ENCODE measurements at places on chromosomes 12 and 14.

GRCh38 chr12:19893514-19893913 is 454.2 kb downstream of the AEBP2 start:
- DNase-seq, result no peak

GRCh38 chr12:122356192-122356635 is 66.3 kb downstream of the CLIP1 start:
- DNase-seq, result no peak

- DNase-seq, result no peak
Measured at GRCh38 chr12:45256721-45257120, 40.8 kb downstream of the ANO6 start.

- no peak for DNase-seq
Measured at GRCh38 chr14:71720978-71721624, 211.1 kb upstream of the RGS6 start.

DNA sequence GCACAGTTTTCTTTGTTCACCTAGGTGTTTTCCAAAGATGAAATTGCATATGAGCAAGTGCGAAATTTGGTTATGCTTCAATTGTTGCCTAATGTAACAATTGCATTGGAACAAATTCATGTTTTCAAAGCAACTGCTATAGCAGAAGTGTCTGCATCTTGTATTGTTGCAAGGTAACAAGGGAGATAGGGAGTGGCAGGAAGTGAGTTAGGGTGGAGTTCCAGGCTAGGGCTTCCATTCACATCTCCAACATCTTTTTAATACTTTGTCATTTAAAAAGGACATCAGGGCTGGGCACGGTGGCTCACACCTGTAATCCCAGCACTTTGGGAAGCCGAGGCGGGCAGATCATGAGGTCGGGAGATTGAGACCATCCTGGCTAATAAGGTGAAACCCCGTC is 312.3 kb upstream of the E2F7 start:
- no peak for DNase-seq

DNA sequence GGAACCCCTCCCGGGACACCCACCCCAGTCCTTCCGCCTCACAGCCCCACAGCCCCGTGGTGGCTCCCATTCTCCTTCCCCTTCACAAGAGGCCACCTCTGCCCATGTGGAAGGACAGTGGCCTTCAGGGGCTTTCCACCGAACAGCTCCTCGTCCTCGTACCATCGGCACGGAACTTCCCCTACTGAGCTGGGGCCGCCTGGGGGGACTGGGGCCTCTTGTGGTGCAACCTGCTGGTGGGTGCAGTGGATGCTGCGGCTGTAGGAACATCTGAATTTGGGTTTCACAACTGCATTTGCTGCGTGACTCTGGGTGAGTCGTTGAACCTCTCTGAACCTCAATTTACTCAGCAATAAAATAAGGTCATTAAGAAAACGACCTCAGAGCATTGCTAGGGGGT is 50.9 kb downstream of the RFLNA start:
- no peak for DNase-seq

DNA sequence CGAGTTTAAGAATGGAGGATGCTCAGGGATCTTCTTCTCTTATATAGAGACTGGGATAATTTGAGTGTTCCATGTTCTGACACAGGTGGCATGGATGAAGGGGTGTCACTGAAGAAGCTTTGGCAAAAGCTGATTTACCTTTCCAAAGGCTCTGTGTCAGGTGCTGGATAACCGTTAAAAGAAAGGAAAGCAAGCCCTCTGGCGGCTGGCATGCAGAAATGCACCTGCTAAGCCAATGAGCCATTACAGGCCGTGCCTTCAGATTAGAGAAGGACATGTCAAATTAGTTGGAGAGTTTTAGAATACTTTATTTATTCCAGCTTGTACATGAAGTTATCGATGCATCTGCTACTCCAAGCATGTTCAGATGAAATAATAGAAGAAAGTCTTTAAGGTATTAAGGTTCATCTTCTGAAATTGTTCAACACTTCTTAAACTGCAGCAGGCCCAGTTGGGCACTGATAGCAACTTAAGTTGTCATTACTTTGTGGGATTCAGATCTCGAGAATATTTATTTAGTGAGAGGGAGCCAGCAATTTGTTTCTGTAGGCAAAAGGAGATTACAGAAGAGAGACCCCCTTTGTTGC is 678.2 kb downstream of the NRXN3 start:
- DNase-seq, result peak; percentile 15

- no peak for DNase-seq
Measured at GRCh38 chr14:106372870-106373652, 846.7 kb downstream of the TMEM121 start.

- no peak for DNase-seq
Measured at GRCh38 chr14:69318901-69319475, 59.0 kb downstream of the GALNT16 start.

DNA sequence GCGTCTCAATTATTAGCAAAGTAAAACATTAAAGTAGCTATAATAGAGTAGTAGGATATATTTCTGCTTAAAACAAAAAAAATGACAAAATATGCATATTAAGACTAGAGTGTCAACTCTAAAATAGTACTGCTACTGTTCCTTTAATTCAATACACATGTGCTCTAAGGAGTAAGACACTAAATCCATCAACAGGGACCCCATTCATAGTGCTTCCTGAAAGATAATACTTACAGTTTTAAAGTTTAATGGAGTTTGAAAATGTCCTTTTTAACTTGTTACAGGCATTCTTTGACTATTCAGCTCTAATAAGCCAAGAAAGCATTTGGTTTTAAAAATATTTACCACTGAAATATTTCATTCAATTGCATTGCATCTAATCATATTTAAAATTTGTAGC is 145.2 kb downstream of the ADAMTS20 start:
- no peak for DNase-seq

DNA sequence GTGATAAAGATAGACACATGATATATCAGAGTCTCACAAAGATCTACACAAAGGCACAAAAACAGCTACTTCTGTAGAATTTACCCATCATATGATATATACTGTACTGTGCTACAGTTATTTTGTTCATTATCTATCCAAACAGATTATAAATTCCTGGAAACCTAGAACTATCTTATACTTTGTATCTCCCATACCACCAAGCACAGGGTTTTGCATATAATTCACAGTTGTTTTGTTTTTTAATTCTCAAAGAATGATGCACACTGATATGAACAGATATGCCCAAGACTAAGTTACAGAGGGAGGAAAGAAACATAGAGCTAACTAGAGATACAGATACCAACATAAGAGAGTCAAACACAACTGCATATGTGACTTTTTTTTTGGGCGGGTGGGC is 3.4 kb downstream of the PRKAG1 start:
- DNase-seq, result no peak

GRCh38 chr14:72945356-72946027 is 19.2 kb downstream of the DCAF4 start:
- DNase-seq, result no peak

- DNase-seq, result no peak
Measured at GRCh38 chr14:94545131-94545841, 16.0 kb upstream of the SERPINA4 start.

- no peak for DNase-seq
Measured at GRCh38 chr12:132239796-132240668, 89.4 kb downstream of the GALNT9 start.

DNA sequence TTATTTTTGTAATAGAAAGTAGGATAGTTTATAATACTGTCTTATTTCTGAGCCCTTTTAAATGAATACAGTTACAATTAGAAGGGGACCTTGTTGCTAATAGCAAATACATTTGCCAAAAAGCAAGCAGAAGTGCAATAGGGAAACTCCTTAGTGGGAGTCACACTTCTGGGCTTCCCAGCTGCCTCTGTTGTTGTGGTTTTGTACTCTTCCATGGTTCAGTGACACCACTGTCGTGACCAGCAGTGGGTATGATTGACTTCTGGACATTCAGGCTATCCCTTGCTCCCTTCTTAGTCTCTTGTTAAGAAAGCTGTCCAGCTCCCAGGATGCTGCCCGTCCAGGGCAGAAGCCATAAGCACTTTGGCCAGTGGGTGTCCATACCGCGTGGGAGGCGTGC is 22.6 kb downstream of the TCTN1 start:
- no peak for DNase-seq

GRCh38 chr14:36099619-36100018 is 76.9 kb downstream of the PTCSC3 start:
- no peak for DNase-seq

GRCh38 chr14:100149851-100150611 is 9.4 kb downstream of the DEGS2 start:
- no peak for DNase-seq

GRCh38 chr14:30657050-30657449 is 34.9 kb downstream of the SCFD1 start:
- DNase-seq, result no peak

- DNase-seq, result no peak
Measured at GRCh38 chr12:89693639-89694202, 14.9 kb downstream of the ATP2B1 start.

DNA sequence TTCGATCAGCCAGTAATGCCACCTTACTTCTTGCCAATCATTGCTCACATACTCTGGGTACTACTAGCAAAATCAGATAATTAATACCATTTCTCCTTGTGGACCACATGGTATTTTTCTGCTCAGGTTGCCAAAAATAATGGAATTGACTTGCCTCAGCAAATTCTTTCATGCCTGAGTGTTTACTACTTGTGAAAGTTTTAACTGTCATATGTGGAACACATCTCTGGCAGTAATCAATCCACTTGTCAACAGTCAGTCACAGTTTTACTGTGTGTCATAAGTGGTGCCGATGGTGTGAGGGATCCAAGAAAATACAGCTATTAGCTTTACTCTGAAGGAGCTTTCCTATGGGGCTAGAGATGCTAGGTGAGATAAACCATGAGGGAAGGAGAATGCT is 55.3 kb upstream of the ATF1 start:
- DNase-seq, result no peak

DNA sequence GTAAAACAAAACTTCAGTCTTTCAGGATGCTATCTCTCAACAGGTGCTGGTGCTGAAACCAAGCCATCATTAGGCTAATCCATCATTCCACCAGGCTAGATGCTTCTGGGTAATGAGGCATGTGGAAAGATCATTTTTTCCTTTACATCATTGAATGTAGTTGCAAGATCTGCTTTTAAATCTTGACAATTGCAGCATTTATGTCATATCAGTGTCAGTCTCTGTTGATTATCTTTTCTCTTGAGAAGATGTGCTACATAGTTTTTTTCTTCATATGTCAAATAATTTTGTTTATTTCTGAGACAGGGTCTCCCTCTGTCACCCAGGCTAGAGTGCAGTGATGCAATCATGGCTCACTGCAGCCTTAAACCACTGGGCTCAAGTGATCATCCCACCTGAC is 16.2 kb upstream of the EXD2 start:
- no peak for DNase-seq

DNA sequence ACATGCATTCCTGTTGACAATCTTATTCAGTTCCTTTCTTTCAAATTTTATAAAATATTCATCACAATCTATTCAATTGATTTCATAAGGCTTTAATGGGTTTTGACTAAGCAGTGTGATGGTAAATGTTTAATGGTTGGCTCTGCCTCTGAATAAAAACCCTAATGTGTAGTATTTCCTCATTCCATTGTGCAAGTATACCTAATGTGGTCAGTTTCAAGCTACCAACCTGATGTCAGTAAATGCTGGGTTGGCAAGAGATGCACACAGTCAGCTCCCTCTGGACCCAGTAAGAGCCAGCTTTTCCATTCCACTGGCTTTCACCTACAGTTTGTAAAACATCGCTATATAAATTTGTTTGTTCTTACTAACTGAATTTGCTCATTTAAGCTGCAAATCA is 53.9 kb downstream of the METTL25 start:
- DNase-seq, result no peak

- DNase-seq, result no peak
Measured at GRCh38 chr12:56321027-56321426, 5.2 kb upstream of the CNPY2 start.

DNA sequence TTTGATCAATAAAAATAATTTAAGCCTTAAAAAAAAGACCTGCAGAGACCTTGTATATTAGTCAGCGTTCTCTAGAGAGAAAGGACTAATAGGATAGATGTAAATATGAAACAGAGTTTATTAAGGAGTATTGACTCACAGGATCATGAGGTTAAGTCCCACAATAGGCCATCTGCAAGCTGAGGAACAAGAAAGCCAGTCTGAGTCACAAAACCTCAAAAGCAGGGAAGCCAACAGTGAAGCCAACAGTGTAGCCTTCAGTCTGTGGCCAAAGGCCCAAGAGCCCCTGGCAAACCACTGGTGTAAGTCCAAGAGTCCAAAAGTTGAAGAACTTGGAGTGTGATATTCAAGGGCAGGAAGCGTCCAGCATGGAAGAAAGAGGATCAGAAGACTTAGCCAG is 66.3 kb downstream of the TBX5 start:
- no peak for DNase-seq

DNA sequence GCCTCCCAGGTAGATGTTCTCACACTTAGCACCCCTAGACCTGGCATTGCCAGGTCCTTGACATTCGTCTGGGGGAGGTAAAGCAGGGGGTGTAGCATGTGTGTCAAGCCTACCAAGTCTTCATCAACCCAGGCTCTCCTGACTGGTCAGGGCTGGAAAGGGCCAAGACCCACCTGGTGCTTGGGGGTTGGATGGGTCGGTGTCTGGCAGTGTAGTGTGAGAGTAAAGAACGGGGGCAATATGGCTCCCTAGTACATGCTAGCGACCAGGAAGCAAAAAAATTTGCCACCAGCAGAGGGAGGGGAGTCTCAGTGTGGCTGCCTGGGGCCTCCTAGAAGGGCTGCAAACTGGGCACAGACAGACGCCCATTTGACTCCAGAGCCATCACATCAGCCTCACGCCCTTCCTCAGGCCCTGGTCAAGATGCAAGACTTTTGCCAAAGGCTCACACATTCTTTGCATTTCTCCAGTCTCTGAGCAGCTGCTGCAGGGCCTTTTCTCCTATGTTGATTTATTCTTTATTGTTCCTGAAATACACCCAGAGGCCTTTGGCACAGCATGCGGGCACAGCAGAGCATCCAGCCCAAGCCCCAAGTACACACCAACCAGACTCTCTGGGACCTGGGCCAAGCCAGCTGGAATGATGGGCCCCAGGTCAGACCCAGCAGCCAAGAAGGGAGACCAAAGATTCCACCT is 38.3 kb upstream of the PNMA1 start:
- no peak for DNase-seq

DNA sequence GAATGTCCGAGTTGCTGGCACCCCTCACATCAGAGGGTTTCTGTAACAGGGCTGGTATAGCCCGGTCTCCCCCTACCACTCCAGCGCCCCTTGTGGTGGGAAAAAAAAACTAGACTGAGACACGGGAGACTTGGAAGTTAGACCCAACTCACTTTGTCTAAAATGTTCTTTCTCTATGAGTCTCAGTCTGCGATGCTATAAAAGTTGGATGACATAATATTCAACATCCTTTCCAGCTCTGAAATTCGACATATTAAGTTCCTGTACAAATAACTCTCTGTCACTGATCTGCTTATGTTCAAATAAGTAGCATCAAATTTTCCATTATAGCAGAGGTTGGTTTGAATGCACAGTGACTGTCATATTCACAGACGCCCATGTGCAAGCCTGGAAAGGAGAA is 25.7 kb upstream of the TC2N start:
- DNase-seq, result no peak

- DNase-seq, result no peak
Measured at GRCh38 chr12:52617403-52617785, 965 bp downstream of the KRT73 start.

DNA sequence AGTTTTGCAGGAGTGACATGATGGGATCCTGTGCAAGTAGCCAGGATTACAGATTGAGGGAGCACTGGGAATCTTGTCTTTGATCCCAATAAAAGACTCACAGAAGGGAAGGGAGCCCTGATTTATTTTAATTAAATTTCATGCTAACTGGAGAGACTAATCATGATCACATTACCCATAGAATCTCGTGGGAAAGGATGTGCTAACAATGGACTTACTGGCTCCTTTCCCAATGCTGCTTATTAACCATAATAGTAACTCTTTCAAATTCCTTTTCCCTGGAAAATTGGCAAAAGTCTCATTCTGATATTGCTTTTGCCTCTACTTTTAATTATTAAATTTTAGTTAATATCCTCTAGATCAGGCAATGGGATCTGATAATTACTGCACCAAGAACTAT is 174.8 kb upstream of the AVPR1A start:
- DNase-seq, result no peak

Measured in right kidney (tissue), 9 donors.